ENCODE measurements at places on chromosomes 1 and 21.

GRCh38 chr1:35115459-35116383 is 36.5 kb downstream of the ZMYM1 start:
- DNase-seq = no peak

GRCh38 chr1:228515200-228515834 is 28.1 kb downstream of the RNF187 start:
- no peak for DNase-seq

GRCh38 chr1:29117381-29117780 is 6.3 kb downstream of the TMEM200B start:
- DNase-seq = no peak

GRCh38 chr1:179743679-179744400 is 749 bp downstream of the FAM163A start:
- DNase-seq = no peak

DNA sequence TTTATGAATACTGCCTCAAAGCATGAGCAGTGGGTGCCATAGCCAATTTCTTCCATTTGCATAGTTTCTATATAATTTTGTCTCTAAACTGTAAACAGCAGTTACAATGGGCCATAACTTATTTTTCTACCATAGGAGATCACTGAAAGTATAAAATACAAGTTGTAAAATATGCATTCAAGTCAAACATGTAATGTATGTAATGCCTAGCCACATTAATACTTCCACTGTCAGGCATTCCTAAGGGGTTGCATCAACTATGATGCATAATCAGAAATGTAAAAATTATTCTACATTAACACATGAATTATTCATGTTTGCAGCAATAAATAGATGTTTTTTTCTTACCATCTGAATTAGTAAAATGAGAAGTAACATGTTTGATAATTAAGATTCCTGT is 560.3 kb upstream of the ZP4 start:
- no peak for DNase-seq

DNA sequence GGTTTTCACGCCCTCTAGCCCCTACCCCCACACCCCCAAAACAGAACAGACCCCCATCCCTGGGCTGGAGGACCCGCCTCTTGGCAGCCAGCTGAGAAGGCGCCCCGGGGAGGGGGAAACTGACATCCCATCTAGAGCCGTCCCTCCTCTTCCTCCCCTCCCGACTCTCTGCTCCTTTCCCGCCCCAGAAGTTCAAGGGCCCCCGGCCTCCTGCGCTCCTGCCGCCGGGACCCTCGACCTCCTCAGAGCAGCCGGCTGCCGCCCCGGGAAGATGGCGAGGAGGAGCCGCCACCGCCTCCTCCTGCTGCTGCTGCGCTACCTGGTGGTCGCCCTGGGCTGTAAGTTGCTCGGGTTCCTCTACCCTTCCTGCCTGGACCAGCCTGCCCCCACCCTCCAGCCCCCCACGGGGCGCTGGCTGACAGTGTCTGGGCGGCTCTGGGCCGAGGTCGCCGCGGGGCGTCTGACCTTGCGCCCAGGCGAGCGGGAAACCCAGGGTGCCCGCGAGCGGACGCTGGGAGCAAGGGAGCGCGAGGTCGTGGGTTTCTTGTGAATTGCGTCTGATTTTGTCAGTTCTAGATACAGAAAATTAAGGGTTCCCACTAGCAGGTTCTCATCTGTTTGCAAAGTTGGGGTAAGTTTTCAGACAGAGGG is 618 bp downstream of the JAM2 start:
- DNase-seq = no peak

DNA sequence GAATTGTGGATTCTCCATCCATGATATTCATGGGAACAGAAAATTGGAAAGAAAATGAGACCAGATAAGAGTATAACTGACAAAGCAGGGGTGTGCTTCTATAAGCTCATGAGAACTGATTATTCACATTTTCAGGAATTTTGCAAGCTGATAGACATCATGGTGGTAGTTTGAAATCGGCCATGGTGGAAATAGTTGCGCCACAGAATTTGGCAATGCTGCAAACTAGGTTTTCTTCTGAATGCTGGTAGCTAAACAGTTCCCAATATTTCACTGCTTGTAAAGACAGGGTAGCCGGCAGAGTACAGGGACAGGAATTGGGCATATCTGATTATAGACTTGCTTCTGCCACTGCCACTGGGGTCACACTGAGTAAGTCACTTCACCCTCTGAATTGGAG is 151.1 kb downstream of the PLXNA2 start:
- DNase-seq = no peak

DNA sequence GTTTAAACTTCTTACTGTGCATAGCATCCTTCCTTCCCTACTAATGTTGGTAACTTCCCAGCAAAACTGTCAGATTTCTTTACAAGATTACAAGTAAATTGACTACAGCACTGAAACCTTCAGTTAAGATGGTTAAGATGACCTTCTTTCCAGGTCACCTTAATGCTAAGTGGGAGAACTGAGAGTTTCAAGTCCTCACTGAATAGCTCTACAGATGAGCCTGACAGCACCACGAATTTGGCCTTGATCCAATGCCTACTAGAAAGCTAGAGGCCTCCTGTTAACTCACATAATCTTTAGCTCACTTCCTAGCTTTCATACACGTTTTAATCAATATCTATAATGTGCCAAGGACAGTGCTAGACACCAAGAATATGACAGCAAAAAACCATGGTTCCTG is 276.0 kb upstream of the PLD5 start:
- no peak for DNase-seq

DNA sequence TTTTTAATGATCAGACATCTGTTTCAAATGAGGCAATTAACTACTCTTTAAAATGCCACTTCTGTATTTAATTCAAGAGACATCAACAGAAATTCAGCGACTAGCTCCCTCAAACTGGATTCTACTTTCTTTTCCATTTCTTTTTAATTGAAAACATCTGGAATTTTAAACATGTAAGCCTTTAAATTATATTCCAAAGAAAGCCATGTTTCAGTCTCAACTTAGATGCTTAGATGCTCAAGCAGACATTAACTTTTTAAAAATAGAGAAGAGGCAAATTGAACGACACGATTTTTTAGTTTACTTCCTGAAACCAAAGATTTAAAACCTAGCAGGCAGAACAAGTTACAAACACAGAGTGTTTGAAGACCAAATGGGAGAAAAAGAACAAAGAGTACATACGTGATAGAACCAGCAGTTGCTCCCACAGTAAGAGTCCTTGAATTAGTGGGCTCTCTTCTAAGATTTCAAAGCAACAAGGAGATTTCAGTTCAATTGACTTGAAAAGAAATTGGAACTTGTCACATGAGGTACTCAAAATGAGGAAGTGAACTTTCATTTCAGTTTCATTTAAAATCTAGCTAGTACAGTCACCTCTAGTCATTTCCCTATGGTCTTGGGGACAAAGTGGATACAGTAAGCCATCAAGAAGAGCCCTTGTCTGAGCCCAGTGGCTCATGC is at the start of gene CTSS:
CTSS (minus strand) TSS at position 483 of the 681 bp plus-strand sequence. CDS start 1,015 bp downstream, outside the sequence.
- no peak for DNase-seq

DNA sequence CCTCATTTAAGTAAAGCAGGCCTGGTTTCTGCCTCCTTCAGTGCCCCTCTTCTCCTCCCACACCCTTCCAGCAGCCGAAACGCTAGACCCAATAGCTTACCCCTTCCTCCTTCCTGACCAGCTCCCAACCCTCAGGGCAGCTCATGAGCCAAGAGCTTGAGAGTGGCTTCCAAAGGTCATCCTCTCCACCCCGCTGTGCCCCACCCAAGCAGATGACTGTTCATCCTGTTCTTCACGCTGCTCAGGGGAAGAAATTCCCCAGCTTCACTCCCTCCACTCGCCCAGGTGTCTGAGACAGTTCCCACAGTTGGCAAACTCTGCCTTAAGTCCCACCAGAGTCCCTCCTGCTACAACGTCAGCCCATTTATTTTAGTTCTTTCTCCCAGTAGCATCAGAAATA is 23.4 kb downstream of the ARHGEF19 start:
- DNase-seq = no peak

DNA sequence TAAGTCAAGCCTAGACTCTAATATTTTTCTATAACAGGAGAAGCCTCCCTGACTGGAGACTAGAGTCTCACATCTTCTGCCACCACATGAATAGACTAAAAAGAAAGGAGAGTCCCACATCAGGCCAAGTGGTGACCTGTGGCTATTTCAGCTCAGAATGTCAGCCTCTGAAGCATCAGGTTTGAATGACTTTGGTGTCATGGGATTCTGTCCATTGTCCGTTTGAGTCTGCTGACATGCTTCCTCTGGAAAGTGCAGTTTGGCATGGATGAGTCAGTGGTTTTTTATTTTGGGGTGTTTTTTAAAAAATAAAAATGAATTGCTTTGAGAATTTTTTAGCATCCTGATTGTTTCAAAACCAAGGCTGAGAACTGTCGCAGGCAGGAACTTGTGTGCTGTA is 19.5 kb downstream of the DYRK3 start:
- DNase-seq = no peak

- no peak for DNase-seq
These were observed 53.6 kb downstream of the MAB21L3 start for GRCh38 chr1:116164604-116165368.

DNA sequence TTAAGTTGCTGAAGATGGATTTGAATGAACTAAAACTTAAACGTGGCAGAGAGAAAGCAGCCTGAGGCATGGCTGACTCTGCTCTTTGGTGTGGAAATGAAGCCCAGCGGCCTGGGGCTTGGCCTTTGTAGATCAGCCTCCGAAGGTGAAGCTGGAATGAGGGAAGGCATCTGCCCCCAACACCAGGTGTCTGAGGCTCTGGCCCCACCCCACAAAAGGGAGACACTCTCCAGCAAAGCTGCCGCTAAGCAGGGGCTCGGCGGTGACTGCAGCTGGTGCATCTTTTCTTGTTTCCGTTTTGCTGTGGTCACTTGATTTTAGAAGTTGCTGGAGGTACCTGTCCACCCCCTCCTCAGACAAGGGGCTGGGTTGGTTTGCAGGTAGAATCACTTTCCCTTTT is 38.2 kb upstream of the NID1 start:
- DNase-seq = no peak

DNA sequence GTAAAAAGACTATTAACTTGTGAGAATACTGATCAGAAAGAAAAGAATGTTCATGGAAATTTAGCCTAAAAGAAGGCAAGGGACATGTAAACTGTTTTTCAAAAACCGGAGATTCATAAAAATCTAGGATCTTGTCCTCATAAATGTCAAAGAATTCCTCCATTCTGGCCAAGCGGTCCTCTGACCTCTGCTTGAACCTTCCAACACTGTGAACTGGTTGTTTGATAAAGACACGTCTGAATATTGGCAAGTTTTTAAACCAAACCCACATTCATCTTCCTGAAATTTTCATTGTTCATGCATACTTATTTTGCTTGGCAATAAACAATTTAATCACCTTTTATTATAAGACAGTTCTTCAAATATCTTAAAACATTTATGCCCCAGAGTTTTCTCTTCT is 19.8 kb downstream of the ASPM start:
- no peak for DNase-seq

GRCh38 chr1:167601442-167602383 is 28.3 kb upstream of the RCSD1 start:
- DNase-seq = no peak

- DNase-seq = no peak
These were observed 61.2 kb upstream of the CCDC190 start for GRCh38 chr1:162922201-162922600.

GRCh38 chr1:109876617-109877316 is 33.9 kb upstream of the CSF1 start:
- DNase-seq = no peak

DNA sequence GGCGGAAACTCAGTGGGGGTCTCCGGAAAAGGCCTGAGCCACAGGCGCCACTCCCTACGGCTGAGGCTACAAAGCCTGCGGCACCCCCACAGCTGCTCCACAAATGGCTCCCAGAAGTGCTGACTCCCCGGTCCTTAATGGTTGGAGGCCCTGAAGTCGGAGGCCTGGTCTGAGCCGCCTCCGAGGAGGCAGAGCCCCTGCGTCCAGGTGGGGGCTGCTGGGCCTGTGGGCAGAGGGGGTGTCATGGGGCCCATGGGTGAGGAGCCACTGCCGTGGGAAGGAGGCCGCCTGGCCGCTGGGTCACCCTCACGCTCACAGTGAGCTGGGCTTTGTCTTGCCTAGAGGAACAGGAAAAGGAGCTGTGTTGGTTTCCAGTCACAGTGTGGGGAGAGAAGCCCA is 12.4 kb upstream of the COL18A1 start:
- DNase-seq = no peak

DNA sequence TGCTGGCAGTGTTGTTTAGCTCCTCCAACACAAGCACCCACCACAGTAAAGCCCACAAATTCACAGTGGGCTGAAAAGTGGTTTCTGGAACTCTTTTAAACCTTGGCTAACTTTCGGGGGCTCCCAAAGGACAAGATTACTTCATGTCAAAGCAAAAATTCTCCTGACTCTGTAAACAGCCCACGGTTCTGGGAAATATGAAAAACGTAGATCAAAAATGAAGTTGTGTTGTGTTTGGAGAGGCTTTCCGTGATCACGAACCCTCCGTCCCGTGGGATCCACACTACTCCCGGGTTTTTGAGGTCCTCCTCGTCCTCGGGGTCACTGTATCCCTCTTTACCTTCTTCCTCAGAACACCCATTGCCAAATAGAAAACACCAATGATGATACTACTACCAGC is 159.0 kb upstream of the RUNX1 start:
- DNase-seq = no peak

- no peak for DNase-seq
These were observed 22.0 kb upstream of the BATF3 start for GRCh38 chr1:212721388-212722247.

GRCh38 chr1:155297384-155297783 is 3.9 kb downstream of the PKLR start:
- DNase-seq = no peak

DNA sequence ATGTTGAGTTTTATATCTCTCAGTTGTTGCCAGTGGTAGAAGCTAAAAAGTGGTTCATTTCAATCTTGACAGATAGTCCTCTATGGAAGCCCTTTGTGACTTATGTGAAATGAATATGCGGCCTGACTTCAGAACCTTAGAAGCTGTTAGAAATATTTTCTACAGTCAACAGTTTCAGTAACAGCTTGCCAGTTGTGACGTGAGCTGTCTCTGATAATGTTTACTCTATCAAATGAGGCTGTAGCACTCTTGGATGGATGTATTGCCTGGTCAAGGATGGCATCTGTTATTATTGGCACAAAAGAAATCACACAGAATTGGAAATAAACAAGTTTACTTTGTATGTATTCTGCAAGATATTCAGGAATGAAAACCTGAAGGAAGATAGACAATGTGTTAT is 31.9 kb downstream of the SNX7 start:
- no peak for DNase-seq

- no peak for DNase-seq
These were observed 146.0 kb downstream of the PLA2G4A start for GRCh38 chr1:186974774-186975181.

DNA sequence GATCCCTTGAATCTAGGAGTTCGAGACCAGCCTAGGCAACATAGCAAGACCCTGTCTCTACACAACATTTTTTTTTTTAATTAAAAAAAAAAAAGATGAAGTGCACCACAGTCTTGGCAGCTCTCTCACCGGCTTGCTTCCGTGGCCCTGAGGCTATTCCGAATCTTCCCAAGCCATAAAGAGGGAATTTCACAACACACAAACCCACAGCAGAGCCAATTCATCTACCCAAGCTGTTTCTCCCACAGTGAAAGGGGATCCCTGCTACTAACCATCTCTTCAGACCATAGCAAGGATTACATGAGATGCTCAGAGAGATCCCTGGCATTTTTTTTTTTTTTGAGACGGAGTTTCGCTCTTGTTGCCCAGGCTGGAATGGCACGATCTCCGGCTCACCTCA is 8.3 kb upstream of the CHD5 start:
- no peak for DNase-seq

Measured in NCI-H1417 treated with DMSO at 0.1 percent for 48 hours (cell line).